ENCODE measurements at places on chromosomes 11 and 22.

DNA sequence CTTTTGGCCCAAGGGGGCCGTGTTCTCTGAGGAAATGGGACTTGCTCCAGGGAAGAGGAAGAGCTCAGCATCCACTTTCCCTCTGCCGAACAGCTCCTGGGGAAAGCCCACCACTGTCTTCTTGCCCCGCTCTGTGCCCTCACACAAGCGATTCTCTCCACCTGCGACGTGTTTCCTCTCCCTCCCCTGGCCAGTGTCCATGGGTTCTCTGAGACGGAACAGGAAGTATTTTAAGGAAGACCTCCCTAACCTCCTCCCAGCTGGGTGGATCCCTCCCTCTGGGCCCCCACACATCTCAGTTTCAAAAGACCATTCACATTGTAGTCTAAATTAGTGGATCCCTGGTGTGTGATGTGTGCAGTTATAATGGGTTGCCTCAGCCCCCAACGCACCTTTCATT, 1.6 kb downstream of the TP53AIP1 start:
- DNase-seq, result no peak

- no peak for DNase-seq
These were observed 1.5 kb upstream of the MRGPRG start for GRCh38 chr11:3220101-3220500.

- DNase-seq, result no peak
These were observed 96.1 kb downstream of the MORC2 start for GRCh38 chr22:30872285-30873041.

- peak; percentile 84 for DNase-seq
These were observed 12.7 kb upstream of the ARHGEF17 start for GRCh38 chr11:73295241-73295995.

DNA sequence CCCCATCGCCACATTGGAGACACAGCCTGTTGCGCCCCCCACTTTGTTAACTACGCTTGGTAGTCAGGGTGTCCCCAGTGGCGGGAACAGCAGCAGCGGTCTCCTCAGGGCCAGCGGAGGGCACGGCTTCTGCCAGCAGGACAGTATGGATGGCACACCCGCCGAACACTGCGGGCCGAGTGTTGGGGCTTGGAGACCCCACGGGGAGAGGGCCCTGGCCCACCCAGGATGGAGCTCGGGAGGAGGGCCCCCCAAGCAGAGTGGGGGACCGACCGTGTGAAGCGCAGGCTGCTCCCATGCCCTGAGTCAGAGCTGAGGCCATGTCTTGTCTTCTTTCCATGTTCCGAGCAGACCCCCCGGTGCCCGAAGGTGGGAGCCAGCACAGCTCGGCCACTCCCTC, 17.8 kb downstream of the MRPL23 start:
- no peak for DNase-seq

DNA sequence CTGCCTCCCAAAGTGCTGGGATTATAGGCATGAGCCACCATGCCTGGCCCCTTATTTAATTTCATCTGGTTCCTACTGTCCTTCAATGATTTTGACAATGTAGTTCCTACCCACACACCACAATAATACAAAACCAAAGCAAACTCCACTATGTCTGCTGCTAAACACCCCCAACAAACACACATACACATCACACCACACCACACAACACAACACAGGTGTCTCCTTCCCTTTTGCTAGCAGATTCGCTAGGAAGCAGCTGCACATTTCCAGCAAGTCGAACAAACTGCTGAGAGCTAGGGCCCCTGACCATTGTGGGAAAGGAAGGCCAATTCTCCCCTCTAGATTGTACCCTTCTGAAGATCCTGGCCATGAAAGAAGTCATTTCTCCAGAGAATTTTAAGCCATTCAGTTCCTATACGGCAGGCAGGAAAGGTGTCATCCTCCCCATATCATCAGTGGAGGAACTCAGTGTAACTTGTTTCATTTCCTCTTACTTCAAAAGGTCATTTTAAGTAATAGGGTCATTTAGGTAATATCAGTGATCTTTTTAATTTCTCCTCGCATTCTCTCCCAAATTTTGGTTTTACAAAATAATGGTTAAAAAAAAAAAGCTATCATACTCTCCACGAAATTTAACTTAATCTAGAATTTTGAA, 18.5 kb downstream of the NUMA1 start:
- DNase-seq, result no peak

GRCh38 chr11:131902421-131902820, 532.0 kb downstream of the NTM start:
- no peak for DNase-seq

GRCh38 chr11:122816761-122817520, 21.4 kb upstream of the CRTAM start:
- peak; percentile 72 for DNase-seq

DNA sequence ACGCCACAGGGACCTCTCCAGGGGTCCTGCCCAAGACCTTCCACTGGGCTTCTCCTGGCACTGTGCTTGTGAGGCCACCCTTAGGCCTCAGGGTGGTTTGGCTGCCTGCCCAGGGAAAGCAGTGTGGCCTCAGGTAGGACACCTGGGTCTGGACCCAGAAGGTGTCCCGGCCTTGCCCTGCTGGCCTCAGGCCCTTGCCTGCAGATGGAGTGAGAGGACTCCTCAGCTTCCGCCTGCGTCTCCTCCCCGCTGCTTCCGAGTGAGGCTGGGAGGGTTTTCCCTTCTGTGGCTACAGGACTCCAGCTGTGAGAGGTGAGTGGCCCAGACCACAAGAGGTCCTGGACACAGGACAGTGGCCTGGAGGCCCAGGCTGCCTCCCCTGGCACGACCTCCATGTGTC, 60.4 kb downstream of the WNT7B start:
- no peak for DNase-seq

- DNase-seq, result peak; percentile 93
These were observed 48.0 kb upstream of the CLPB start for GRCh38 chr11:72482211-72482812.

DNA sequence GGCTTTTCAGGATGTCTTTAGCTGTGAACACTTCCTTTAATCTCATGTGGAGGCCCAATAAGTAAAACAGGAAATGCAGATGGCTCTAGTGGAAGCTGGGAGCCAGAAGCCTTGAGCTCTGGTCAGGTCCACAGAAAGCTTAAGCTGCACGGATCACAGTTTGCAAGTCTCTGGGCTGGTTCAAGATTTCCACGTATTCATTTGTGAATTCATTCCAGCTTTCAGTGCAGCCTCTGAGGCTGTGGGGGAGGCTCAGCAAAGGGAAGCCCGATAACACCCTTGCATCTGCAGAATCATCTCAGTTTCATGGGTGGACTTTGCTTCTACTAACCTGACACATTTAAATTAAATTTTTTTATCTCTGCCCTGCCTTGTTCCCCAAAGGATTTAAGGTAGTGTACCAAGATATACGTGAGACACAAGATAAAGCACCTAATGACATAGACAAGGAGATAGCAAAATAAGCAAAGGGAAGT, 65.6 kb downstream of the ISX start:
- no peak for DNase-seq

DNA sequence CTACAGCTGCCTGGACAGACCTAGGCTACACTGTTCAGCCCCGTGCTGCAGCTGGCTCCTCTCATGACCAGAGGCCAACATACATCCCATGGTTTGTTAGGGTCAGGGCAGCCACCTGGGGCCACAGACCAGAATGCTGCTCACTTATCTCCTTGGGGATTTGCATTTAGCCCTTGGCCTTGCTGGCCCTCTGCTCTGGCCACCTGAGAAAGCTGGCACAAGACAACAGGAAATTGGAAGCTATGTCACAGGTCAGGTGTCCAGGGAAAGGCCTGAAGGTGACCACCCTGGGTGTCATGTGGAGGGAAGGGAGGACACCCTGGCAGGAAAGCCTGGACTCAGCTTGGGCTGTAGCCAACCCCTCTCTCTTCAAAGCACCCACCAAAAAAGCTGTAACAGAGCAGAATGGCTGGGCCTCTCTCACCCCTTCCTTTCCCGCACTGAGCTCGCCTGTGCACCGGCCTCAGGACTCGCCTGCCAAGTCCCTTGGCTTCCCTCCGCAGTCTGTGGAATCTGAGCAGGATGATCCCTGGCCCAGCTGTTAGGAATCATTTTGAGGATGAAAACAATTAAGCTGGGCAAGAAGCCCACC, 86.3 kb downstream of the SNX19 start:
- DNase-seq, result no peak

- DNase-seq, result no peak
These were observed 25.8 kb upstream of the SERPIND1 start for GRCh38 chr22:20748082-20748481.

DNA sequence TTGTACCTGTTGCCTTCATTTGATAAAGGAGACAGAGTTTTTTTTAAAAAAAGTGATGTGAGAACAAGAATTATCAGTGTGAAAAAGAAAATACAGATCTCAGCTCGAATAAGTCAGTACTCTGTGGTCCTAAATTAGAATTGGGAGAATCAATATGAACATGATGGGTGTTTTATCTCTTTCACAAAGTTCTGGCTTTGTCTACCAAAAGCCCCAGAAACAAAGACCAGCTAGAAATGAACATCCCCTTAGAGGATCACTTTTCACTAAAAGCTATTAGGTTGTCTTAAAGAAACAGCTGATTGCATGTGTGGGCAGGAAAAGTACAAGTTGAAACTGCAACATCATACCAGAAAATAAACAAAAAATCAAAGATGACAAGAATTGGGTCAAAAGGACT, 8.4 kb upstream of the ST14 start:
- DNase-seq, result no peak

- peak; percentile 77 for DNase-seq
These were observed 906.3 kb downstream of the DLG2 start for GRCh38 chr11:84720706-84721402.

DNA sequence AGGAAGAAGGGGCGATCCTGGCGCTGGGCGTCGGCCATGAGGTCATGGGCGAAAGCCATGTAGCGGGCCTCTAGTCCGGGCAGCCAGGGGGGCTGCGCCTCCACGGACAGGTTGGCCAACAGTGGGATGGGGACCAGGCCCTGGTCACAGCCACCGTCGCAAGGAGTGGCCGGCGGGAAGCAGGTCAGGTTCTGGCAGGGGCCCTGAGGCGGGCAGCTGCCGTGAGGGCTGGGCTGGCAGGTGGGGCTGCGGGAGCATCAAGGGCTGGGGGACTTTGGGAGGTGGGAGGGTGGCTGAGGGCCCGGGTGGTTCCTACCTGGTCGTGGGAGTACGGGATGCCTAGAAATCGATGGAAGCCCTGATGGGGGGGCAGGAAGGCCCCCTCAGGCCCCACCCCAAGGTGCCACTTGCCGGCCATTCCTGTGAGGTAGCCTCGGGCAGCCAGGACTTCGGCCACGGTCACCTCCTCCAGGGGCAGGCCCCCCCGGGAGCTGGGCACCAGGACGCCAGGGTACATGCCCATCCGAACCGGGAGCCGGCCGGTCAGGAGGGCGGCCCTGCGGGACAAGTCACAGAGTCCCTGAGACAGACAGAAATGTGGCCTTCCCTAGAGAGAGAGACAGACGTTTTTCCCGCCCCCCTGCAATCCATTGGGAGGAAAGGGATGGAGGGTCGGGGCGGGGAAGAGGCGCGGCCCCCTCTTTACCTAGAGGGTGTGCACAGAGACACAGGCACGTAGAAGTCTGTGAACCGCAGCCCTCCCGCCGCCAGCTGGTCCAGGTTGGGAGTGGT, 906 bp downstream of the ARSA start:
- no peak for DNase-seq

GRCh38 chr11:10619131-10619680, 50.7 kb upstream of the LYVE1 start:
- DNase-seq, result no peak

DNA sequence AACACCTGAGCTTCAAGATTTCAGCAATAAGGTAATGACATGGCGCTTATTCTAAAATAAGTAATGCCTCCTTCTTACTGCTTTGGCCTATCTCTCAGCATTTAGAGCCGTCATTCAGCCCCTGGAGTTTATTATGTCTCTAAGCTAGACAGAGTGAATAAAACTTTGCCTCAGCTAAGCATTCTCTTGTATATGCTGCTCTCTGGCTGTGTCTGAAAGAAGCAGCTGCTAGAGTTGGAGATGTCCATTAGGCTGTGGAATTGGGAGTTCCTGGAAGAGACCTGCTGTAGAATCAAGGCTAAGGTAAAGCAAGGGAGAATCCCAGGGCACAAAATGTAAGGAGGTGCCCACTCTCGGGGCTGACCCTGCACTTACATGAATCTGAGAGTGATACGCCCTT, 35.5 kb upstream of the TTC12 start:
- DNase-seq, result peak; percentile 17

DNA sequence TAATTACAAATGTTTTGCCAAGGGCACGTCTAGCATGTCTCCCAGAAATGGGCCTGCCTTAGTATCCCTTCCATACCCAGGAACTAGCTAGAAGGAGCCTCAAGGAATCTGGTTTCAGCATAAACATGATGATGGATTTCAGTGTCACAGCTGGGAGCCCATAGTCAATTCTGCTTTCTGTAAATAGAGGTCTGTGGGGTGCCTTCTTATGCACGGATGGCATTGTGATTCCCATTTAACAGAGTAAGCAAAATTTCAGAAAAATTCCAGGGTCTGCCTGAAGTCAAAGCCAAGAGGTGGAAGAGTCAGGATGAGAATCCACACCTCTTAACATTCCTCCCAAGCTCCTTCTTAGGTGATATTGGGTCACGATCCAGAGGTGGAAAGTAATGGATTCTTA, 12.1 kb downstream of the DUSP18 start:
- no peak for DNase-seq

GRCh38 chr11:70570693-70571395, 172.5 kb downstream of the CTTN start:
- no peak for DNase-seq

DNA sequence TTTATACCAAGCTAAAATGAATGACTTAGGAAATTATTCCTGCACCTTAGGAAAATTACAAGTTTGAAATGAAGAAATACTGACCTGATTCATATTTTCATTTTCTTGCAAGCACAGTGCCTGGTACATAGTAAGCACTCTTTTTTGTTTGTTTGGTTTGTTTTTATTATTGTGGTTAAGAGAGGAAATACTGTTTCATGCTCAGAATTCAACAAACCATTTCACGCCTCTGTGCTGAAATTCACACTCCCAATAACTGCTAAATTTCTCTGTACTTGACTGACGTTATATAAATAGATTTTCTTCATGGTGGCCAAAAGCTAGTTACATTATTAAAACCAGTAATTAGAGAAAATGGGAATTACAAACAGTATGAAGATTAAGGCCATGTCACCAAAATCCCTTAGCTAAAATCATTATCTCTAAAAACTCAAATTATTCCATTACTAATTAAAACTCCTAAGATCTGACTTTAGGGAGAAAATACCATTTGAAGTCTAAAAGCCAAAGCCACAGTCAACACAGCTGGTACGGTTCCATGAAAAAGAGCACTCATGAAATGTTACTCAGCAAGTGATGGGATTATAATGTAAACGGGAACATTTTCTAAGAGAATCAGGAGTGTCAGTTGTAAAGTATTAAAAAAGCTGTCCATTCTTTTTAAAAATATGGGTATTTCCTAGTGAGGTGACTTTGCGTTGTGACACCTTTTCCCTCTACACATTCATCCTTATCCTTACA, 77.8 kb upstream of the DDI1 start:
- DNase-seq, result peak; percentile 12

- DNase-seq, result no peak
These were observed 663.0 kb downstream of the KCNA4 start for GRCh38 chr11:29353833-29354232.

- DNase-seq, result no peak
These were observed 30.7 kb downstream of the LRFN4 start for GRCh38 chr11:66887526-66887925.
